ENCODE measurements at places on chromosomes 2 and 18. TPM values are rescaled to one million over a fixed set of nuclear protein-coding genes. Genes with fewer than 3 reads are reported as not detected.

BMP10 gene
- not detected for total RNA-seq

UPP2 gene
- 0.17 TPM for total RNA-seq

SGPP2 gene
- total RNA-seq: 1.4 TPM

ERMN gene
- 0.40 TPM for total RNA-seq

TBC1D8 gene
- total RNA-seq: 18.9 TPM

TDRD15 gene
- not detected for total RNA-seq

RAX gene
- total RNA-seq: not detected

NR4A2 gene
- total RNA-seq: 111 TPM

GLI2 gene
- total RNA-seq: 34.1 TPM

COPS8 gene
- 59.0 TPM for total RNA-seq

- DNase-seq: no peak
Observed at GRCh38 chr2:200308546-200309295, 2.2 kb downstream of the SPATS2L start.

- DNase-seq: no peak
Observed at GRCh38 chr18:55603775-55604174, 15.8 kb upstream of the TCF4 start.

DNA sequence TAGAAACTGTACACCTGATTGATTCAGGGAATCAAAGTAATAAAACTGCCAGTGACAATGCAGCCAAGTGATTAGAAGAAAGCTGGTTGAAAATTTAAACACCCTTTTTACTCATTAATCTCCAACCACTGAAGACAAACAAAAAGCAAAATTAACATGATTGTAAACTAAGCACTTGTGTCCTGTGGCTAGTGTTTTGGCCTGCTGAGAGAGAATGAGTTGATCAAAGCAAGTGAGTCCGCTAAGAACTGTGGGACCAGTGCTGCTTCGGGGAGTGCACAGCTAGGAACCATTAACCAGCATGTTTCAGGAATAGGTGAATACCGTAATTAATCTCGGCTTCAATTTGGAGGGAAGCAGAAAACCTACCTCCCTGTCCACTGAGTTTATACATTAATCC, 13.6 kb upstream of the PAPOLG start:
- DNase-seq: no peak

DNA sequence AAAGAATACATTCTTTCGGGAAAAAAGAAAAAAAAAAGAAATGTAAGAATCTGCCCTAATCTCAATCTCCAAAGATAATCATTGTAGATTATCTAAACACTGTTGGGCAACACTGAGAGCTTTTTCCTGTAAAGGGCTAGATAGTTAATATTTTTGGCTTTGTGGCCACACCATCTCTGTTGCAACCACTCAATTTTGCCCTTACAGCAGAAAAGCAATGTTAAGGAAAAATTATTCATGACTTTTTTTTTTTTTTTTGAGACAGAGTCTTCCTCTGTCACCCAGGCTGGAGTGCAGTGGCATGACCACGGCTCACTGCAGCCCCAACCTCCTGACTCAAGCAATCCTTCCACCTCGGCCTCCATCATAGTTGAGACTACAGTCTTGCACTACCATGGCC, 17.3 kb upstream of the FZD5 start:
- DNase-seq: no peak

- DNase-seq: no peak
Observed at GRCh38 chr2:84022810-84023431, 436.2 kb downstream of the SUCLG1 start.

DNA sequence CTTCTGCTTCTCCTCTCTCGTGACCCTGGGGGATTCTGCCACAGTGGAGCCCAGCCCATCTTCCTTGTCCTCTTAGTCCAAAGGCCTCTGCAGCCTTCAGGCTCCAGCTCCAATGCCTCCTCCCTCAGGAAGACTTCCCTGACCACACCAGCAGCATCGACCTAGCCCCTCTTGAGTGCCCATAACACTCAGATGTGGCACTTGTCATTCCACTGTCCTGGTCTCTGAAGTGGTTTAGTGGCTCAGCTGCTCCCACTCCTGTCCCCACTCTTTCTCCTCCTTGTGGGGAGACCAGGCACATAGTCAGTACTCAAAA, 97.5 kb downstream of the STPG4 start:
- DNase-seq: no peak

- no peak for DNase-seq
Observed at GRCh38 chr18:31250902-31251301, 67.1 kb upstream of the DSG1 start.

GRCh38 chr2:57776916-57777315, 269.7 kb upstream of the VRK2 start:
- no peak for DNase-seq

- DNase-seq: no peak
Observed at GRCh38 chr2:127580167-127581049, 44.9 kb downstream of the MYO7B start.

GRCh38 chr2:159124441-159124911, 156.0 kb downstream of the TANC1 start:
- DNase-seq: peak; percentile 39

DNA sequence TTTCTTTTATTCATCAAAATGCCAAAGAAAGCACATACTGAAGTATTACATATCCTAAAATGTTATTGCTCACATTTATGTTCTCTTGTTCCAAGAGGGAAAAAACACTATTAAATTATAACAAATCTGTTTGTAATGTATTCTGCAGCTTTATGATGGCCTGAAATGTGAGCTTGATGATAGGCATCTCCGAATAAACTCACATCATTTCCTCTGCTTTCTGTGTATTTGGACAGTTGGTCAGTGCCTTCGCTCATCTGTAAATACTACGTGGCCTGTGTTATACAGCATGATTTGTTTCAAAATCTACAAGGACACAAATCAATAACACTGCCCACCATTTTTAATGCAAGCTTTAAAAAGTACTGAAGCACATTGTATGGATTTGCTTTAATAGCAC, 672.8 kb upstream of the SYT4 start:
- DNase-seq: no peak

DNA sequence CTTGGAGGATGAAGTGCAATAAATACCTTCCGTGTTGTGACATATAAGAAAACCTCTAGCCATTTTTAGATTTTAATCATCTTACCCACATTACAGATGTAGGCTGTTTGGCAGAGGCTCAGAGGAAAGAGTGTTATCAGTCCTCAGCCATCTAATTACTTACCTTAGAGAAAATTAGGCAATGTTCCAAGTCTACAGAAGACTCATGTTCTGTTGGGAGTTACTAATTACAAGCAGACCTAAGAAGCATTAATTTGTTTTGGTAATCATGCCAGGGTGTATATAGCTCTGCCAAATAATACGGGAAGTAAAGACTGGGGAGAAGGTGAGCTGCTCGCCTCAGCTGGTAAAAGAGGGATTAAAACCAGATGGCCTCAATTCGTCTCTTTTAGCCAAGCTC, 125.8 kb upstream of the PGAP1 start:
- DNase-seq: no peak

DNA sequence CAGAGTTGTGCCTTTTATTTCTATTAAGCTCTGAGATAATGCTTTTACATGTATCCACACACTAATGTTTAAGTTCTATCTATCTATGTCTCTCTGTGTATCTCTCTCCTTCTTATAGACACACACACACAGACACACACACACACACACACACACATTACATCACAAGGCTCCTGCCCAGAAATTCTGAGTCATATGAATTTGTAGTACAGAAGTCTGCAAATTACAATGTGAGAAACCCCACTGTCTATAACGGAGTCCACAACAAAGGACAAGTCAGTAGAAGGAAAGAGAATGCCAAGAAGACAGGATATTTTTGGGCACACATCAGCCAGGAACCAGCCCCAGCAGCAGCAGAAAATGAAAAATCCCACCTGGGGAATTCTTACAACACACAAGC, 142.4 kb downstream of the EN1 start:
- DNase-seq: no peak
